ENCODE measurements at places on chromosomes 1 and 21. TPM values are rescaled to one million over a fixed set of nuclear protein-coding genes. Genes with fewer than 3 reads are reported as not detected.

DNA sequence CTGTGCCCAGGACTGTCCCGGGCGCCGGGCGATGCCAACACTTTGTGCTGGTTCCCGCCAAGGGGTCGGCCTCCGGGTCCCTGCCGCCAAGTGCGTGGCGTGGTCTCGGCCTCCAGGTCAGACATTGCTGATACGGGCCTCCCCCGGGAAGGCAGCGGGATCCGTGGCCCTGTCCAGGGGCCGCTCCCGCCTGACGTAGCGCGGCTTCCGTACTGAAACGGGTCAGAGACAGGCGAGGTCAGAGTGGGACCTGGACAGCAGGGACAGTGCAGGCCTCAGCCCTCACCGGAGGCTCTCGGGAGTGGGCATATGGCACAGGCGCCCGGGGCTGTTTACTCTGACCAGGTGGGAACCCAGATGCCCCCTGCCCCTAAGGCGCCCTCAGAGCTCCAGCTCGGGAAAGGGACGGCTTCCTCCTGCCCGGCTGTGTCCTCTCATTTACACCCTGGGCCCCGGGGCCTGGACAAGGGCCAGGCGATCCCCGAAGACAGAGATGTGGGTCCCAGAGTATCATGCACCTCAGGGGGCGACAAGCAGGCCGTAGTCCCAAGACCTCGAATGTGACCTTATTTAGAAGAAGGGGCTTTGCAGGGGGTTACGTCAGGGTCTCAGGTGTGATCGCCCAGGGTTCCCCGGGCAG is 8.8 kb upstream of the RNF223 start:
- DNase-seq, result no peak
- H3K27me3 ChIP-seq, result peaks cover 7% of the 10 kb centered on the region
- peaks cover 14% of the 10 kb centered on the region for H3K4me1 ChIP-seq

PTPN22 gene
- 28.3 TPM for total RNA-seq

DNA sequence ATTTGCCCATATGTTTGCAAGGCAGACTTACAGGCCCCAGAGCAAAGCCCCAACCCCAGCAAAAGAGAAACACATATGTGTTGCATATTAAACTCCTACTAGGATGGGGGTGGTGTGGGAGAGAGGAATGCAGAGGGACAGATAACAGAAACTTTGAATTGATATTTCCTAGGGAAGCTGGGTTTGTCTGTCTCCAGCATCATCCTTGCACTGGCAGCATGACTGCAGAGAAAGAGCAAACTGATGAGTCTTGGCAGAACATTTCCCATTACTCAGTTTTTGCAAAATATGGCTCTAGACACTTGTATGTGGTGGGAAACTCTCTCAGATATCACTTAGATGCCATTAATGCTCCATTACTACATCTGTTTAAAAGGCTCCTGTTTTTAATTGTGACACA is 43.8 kb upstream of the MARK1 start:
- DNase-seq, result no peak
- no peaks in the 10 kb centered on the region for H3K27me3 ChIP-seq
- no peak overlapping the region for H3K27ac ChIP-seq

GRCh38 chr21:33231526-33231925 is 1.8 kb downstream of the IFNAR2 start:
- peak overlapping the region; percentile 87 for H3K4me3 ChIP-seq
- DNase-seq, result no peak
- peaks cover 40% of the 10 kb centered on the region for H3K4me1 ChIP-seq
- peak overlapping the region; percentile 22 for H3K27ac ChIP-seq
- no peaks in the 10 kb centered on the region for H3K27me3 ChIP-seq

All from CD4-positive, alpha-beta T cell (primary cell).